ENCODE measurements at places on chromosomes 2 and 18. TPM values are rescaled to one million over a fixed set of nuclear protein-coding genes. Genes with fewer than 3 reads are reported as not detected.

Gene RNF125
- 21.3 TPM for total RNA-seq

Gene APCDD1
- total RNA-seq: not detected

Gene FTCDNL1
- total RNA-seq: 0.48 TPM

Gene POTEJ
- total RNA-seq: not detected

Gene CASP10
- total RNA-seq: 23.0 TPM

Measured in natural killer cell treated with Interleukin-12 subunit alpha and Interleukin-12 subunit beta and Interleukin-15 and Interleukin-18, amount 100 ng/mL, for 72 hours (primary cell).